ENCODE measurements at places on chromosomes 6 and 20.

- DNase-seq: no peak
Observed at GRCh38 chr6:37473364-37474095, 26.2 kb downstream of the CCDC167 start.

GRCh38 chr6:124819346-124819745, 142.9 kb upstream of the RNF217 start:
- DNase-seq: no peak

DNA sequence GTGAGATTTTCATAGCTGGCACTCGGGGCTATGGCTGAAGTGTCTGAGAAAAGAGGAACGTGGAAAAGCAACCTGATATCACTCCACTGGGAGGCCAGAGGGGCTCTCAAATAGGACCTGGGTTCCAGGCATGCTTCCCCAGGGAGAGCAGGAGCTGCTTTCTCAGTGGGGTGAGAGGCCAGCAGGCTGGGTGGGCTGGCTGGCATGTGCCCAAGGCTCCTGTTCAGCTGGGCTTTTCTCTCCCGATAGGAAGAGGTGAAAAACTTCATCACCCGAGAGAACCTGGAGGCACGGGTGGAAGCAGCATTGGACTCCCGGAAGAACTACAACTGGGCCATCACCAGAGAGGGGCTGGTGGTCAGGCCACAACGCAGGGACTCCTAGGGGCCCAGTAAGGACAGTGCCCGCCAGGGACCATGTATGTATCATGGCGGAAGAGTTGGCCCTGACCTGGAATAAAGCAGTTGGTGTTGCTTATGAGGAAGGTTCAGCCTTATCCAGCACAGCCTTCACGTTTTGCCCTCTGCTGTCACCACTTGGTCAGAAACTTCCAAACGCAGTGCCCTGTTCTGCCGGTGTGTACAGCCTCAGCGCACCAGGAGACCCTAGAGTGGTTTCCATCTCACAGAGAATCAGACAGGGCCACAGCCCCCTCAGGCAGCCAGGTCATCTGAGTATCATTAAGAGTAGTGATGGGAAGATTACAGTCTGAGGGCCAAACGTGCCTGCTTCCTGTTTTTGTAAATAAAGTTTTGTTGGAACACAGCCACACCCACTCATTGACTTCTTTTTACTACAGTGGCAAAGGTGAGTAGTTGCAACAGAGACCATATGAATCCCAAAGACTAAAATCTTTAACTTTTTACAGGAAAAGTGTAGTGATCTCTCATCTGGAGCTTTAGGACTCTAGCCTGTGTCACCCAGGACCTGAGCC, 1.9 kb downstream of the MRPS26 start:
- no peak for DNase-seq

DNA sequence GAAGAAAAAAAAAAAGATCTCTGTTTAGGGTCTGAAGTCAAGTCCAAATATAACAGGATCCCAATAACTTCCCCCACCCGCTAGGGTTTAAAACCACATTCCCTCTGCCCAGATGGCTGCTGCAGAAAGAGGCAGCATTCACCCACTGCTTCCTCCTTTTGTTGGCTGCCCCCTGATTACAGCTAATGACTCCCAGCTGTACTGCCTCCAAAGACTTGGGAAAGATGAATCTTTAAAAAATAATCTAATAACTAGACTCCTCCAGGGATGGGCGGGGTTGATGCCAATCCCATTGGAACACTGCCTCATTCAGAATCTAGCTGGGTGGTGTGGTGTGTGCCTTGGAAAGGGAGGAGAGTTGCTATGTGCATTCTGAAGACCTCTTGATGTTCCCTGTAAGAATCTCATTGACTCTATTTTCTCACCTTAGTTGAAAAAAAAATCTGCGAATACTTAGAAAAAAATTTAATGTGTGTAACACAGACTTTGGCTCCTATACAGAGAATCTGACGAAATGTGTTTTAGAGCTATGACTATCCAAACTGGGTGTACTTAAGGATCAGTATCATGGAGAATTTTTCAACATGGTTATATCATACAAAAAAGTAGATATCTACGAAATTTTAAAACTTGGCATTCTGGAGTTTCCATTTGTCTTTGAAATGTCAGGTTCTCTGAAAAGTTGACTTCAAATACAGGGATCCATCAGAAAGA, 174.0 kb downstream of the RNF144B start:
- no peak for DNase-seq

- peak; percentile 88 for DNase-seq
Observed at GRCh38 chr6:150600301-150601017, 774 bp downstream of the PLEKHG1 start.

- DNase-seq: no peak
Observed at GRCh38 chr6:100257793-100258395, 206.8 kb downstream of the SIM1 start.

DNA sequence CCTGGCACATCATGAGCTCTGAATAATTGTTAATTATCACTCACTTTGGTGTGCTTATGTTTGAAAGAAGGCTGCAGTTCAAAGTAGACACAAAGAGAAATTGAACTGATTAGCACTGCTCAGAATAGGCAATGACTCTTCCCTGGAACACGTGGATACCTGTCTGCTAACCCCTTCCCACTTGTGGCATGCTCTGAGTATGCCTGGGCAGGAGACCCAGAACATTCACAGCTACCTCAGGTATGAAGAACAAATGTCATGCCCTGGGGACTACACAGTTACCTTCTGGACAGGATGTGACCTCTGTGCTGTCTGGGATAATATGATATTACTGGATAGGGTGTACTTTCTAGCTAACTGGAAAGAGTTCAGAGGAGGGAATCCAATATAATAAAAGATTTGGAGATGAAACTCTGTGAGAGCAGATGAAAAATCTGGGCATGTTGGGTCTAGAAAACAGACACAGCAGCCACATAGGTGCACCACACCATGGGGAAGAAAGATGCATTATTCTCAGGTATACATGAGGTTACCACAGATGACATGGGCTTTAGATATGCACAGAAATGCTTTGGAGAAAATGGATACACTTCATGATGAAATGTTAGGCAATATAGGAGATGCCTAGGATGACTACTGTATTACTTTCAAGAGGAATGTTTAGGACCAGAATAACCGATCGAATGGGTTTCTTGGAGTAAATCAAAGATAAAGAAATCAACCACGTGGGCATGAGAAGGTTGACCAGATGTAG, 324.2 kb upstream of the PREP start:
- DNase-seq: no peak

DNA sequence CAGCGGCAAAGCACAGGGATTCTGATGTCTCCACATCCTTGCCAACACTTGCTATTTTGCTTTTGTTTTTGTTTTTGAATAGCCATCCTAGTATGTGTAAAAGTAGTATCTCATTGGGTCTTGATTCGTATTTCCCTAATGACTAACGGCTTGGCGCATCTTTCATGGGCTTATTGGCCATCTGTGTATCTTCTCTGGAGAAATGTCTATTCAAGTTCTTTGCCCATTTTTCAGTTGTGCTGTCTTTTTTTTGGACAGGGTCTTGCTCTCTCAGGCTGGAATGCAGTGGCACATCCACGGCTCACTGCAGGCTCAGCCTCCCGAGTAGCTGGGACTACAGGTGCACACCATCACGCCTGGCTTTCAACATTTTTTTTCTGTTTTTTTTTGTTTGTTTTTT, 17.4 kb downstream of the TCFL5 start:
- DNase-seq: no peak

- no peak for DNase-seq
Observed at GRCh38 chr6:2197177-2197671, 48.2 kb downstream of the GMDS start.

- DNase-seq: no peak
Observed at GRCh38 chr6:16840725-16841124, 79.5 kb upstream of the ATXN1 start.

DNA sequence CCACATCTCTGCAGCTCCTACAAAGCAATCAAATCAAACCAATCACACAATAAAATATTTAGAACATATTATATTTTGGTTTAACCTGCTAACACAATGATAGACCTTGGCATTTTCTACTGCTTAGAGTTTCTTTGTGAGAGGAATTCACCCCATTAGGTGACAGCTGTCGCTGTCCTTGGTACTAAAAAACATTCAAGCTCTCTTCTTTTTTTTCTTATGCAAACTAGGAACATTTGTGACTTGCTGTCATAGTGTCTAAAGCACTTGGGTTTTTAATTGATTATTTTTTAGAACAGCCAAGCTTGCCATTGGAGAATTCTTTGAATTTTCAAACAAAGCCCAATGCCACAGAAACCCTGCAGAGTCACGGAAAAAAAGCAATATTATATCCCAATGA, 46.4 kb downstream of the CNR1 start:
- no peak for DNase-seq

GRCh38 chr20:49951151-49951550, 15.0 kb downstream of the RNF114 start:
- DNase-seq: no peak

- no peak for DNase-seq
Observed at GRCh38 chr20:34065260-34065659, 46.8 kb downstream of the EIF2S2 start.

DNA sequence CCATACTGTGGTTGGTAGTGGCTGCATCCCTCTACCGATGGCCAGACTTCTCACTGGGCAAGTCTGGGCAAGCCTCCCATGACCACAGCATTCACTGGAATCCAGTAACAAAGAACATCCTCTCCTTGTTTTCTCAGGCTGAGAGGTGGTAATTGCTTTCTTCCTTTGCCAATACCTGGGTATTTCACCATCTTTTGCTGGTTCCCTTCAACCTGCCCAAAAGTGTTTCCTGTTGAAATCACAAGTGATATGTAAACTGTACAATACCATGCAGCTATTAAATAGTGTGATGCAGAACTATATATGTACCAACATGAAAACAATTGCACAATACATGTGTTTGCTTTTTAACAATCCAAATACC, at the start of gene PTCHD4:
PTCHD4 (minus strand) TSS at position 55 of the 364 bp plus-strand sequence. CDS start 42,240 bp downstream, outside the sequence.
- DNase-seq: no peak

DNA sequence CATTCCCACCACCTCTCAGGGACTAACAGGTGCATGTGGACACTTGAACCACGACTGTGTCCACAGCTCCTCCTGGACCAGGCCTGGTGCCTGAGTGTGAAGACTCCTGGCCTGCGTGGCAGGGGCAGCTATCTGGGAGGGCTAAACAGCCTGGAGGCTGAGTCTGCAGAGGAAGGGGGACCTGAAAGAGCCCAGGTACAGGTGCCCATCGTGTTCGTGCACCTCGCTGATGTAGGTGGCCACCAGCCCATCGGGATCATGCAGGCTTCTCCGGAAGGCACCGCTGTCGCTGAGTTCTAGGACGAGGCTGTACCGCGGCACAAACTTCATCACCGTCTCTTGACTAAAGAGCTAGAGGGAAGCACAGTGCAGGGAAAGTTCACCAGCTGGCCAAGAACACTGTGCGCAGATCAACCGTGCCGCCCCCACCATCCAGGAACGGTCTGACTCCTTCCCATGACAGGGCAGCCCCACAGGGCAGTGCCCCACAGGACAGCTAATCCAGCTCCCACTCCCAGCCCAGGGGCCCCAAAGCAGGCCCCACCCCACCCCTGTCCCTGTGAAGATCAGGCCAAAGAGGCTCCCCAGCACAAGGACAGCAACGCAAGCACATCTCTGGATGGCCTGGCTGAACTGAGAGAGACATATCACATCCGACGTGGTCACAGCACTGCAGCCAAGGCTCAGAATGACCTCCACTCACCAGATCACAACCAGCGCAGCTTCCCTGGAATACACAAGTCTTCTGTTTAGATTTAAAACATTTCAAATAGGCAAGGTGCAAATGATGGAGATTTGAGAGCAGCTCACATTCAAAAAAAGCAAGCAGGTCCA, 14.8 kb downstream of the CST7 start:
- no peak for DNase-seq

- no peak for DNase-seq
Observed at GRCh38 chr6:43778131-43778855, 8.3 kb downstream of the VEGFA start.

- no peak for DNase-seq
Observed at GRCh38 chr20:59585714-59586409, 18.5 kb upstream of the PHACTR3 start.

- no peak for DNase-seq
Observed at GRCh38 chr6:31534011-31534410, 5.2 kb downstream of the MCCD1 start.

GRCh38 chr20:11716239-11716944, 201.3 kb upstream of the BTBD3 start:
- no peak for DNase-seq

- DNase-seq: no peak
Observed at GRCh38 chr6:127539272-127539671, 20.1 kb upstream of the MTCL3 start.

DNA sequence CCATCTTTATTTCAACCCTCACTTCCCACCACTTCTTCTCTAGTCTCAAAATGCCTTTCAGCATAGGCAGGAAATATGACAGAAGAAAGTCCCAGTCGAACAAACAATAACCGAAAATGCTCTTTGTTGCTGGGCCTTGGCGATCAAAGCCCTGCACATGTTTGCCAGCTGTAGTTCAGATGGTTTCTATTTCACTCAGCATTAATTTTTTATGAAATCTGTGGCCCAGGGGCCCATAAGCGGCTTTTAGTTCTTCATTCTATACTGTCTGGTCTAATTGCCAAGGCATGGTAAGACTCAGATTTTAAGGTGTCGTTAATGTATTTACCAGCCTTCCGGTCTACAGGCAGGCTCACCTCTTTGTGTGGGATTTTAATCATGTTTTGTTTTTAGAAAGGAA, 10.9 kb upstream of the F13A1 start:
- no peak for DNase-seq

DNA sequence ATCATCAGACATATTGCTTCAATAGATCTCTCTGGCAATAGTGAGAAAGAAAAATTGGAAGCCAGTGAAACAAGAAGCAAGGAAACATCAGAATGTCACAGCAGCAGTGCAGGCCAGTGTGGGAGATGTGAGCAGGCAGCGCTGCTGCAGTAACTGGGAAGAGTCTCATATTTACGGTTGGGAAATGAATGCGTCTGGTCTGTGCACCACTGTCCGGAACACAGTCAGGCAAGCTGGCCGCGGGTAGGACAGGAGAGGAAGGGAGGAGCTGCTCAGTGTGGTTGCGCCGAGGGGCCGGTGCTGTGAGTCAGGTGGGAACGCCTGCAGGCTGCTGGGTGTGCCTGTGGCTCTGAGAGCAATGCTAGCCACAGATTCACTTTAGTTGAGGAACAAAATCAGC, 6.4 kb upstream of the PSMG4 start:
- no peak for DNase-seq

GRCh38 chr6:135117413-135117968, 62.9 kb upstream of the HBS1L start:
- DNase-seq: peak; percentile 35

DNA sequence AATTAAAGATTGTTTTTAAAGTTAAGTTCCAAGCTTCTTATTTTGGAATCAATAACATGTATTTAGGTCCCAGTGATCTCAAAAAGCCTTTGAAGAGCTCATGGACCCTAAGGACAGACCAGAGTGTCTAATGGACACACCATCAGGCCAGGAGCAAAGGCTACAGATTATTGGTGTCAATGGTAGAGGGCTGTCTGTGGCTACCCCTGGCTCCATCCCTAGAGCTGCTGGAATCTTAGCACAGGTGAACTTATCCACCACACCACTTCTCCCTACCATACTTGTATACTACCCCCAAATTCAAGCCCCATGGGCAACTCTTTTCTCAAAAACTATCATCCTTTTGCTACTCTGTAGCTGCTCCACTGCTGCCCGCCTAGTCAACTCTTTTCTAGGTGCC, 79.4 kb upstream of the BEND6 start:
- DNase-seq: no peak

GRCh38 chr6:56734335-56734734, 91.6 kb upstream of the DST start:
- DNase-seq: no peak

All from activated CD8-positive, alpha-beta T cell treated with anti-CD3 and anti-CD28 coated beads for 36 hours (primary cell).